Left kidney (tissue), 8 donors: ENCODE measurements at places on chromosomes 16 and 17. TPM values are rescaled to one million over a fixed set of nuclear protein-coding genes. Genes with fewer than 3 reads are reported as not detected.

Gene ITGA3
- polyA plus RNA-seq, result 97.3 TPM

Gene KCNAB3
- polyA plus RNA-seq, result 12.3 TPM

Gene PYCARD
- polyA plus RNA-seq, result 7.3 TPM

- no peak for DNase-seq
Observed at GRCh38 chr17:12122075-12122474, 101.4 kb downstream of the MAP2K4 start.

DNA sequence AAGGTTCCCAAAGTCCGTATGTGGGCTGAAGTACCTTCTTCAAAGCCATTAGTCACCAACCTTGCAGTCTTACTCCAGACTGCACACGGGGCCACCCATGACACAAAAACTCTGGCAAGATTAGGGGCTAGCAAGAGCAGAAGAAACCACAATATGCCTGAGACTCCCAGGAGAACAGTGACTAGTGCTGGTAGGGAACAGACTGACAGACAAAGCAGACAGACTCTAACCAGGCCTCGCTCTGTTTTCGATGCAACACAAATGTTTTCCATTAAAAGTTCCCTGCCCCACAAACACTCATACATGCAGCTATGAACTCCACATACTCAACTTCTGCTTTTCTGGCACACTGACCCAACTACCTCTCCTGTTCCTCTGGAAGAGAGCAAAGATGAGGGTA lies 102.2 kb downstream of the HIC1 start:
- DNase-seq, result no peak

- no peak for DNase-seq
Observed at GRCh38 chr16:56603589-56603988, 4.8 kb upstream of the MT2A start.

- DNase-seq, result no peak
Observed at GRCh38 chr16:1014771-1015495, 33.4 kb downstream of the SOX8 start.

DNA sequence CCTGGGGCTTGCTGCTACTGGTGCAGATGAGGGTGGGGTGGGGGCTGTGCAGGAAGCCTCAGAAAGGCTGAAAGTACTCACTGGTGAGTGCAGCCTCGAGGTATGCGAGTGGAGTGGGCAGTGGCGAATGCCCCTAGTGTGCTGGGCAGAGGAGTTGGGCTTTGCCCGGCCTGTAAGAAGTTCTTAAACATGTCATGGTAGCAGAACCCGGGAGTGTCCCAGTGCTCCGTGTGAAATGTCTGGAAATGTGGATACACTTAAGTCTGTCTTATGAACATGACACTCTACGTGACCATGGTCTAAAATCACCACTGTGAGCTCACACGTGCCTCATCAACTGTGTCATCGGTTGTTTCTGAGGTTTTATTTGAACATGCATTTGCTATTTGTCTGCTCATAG lies 1.7 kb downstream of the SMTNL2 start:
- DNase-seq, result no peak

DNA sequence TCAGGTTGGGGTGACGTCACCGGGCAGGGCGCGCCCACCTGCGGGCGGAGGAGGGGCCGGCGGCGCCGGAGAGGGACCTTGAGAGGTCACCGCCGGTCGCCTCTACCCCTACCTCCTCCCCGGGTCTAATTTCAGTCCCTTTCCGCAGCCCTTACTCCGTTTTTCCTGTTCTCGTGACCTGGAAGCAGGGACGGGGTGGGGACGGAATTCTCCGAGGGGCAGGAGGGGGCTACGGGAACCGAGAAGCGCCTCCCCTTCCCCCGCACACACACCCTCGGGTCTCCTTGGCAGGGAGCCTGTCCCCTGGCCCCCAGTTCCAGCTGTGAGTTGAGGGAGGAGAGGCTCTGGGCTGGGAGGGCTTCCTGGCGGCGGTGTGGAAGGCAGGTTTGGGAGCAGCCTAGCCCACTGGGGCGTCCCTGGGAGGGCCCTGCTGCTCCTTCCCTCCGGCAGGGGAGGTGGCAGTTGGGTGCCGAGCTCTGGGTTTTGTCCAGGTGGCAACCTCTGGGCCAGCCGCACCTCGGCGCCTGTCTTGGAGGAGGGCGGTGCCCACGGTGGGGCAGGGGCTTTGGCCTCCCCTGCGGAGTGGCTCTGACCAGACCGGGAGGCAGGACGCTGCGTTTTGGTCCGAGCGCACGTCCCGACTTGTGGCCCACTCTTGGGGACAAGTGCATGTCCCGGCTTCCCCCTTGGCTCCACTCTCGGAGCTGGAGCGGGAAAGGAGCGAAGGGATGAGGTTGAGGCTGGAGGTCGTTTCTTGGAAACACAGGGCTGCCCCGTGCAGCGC lies 773 bp downstream of the SYNGR3 start:
- DNase-seq, result no peak

GRCh38 chr16:88195911-88196465 lies 186.8 kb upstream of the ZNF469 start:
- no peak for DNase-seq
